ENCODE measurements at places on chromosomes 7 and 10.
A peak's percentile ranks its signal among the peaks of the same experiment; 100 is the strongest.

DNA sequence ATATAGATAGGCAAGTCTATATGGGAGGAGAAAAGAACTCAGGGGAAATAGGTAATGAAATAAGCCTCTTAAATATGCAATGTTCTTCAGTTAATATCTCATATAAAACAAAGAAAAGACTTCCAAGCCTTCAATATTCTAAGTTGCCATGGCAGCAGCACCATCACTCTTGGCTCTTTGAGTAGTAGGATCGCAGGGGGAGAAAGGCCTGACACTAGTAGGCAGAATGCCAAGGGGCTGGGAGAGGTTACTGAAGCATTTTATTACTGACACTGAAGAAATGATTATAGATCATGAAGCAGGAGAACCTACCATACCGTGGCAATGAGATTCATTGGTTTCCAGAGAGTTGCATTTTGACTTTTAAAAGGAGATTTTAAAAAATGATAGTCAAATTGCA, 193.9 kb downstream of the NXPH1 start:
- DNase-seq, result no peak

- no peak for DNase-seq
Measured at GRCh38 chr10:74827045-74827441, 643 bp downstream of the KAT6B start.

- no peak for DNase-seq
Measured at GRCh38 chr10:114024876-114025610, 18.6 kb upstream of the ADRB1 start.

DNA sequence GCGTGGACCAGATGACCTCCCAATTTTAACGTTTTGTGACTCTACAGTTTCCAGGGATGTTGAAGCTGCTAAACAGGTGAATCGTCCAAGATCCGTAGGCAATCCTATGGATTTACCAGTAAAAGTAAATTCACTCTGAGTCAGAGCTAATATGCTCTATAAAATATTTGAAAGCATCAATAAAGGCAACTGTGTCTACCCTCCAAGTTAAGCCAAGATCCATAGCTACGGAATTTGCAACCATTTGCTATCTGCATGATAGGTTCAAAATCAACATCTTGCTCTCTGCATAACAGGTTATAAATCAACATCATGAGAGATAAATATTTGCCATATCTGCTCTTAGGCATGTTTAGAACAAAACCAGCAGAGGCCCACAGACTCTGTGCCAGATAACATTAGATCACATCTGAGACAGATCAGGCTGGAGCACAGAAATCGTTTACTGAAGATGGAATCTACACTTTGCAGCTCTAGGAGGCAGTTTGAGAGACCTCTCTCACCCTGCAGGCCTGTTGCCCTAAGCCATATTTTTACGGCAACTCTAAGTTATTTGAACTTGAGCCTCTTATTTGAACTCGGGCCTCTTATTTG, 80.7 kb upstream of the PDCD4 start:
- DNase-seq, result no peak

- DNase-seq, result peak; percentile 21
Measured at GRCh38 chr10:77016278-77016815, 621.3 kb downstream of the KCNMA1 start.

All from GM04504 (cell line).